ENCODE measurements at places on chromosomes 3 and 15.

- peak; percentile 39 for DNase-seq
Measured at GRCh38 chr3:156643729-156644389, 30.5 kb upstream of the TIPARP start.

GRCh38 chr3:33883538-33883950 is 85.1 kb downstream of the PDCD6IP start:
- DNase-seq = no peak

DNA sequence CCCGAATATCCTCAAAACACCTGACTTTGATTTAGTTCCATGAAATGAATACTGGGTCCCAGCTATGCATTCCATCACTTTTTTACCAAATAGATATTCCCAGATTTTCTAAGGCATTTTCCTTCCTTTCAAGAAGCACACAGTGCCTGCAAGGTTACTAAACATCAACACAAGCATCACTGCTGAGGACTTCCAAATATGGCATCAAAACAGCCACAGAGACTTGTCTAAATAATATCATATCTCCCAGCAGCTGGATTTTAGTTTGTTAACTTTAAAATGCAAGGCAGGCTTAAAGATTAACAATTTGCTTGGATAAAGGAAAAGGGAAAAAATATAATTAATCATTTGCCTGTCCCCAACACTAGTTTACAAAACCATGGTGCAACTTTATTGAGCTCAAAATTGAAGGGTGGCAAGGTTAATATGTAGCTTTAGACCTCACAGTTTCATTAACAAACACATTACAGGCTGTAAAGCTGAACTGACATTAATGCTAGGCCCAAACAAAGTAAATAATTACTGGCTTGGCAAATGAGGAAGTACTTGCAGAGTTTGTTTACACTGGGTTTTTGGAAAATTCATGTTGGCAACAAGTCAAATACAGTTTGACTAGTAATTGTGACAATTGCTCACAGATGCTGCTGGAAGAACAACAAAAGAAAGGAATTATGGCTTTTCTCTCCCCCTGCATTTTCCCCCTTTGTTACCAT is 401.7 kb upstream of the CDIN1 start:
- DNase-seq = no peak

DNA sequence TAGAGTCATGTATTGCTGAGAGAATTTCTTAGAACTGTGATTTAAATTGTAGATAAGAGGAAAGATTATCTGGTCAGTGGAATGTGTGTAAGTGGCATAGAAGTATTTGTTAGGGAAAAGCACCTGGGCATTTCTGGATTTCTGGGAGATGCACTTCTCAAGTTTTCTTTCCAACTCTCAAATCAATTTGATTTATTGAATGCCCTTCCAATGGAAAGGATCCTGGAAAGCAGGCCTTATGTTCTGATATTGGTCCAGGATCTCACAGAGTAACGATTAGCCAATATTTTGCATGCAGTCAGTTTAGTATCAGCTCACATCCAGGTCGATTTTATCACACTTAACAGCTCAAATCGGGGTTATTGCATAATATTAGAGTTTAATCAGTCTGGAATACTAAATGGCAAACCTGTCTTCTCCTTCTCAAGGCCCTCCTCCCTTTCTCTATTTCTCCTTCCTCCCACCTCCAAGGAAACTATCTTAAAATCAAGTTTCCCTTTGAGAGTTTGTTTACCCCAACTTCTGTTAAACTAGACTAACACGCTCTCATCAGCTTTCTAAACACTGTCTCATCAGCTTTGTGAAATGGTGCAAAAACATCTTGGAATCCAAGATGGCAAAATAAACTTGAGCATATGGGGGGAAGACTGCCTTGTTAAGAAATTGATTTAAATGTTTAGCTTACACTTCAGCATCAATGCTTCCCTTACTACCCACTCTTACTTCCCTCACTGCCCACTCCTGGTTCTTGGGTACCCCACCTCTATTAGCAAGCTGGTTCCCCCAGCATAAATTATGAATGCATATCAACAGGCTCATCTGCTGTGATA is 9.5 kb downstream of the SOX2 start:
- DNase-seq = no peak

GRCh38 chr15:77645602-77646001 is 12.9 kb upstream of the LINGO1 start:
- DNase-seq = no peak

DNA sequence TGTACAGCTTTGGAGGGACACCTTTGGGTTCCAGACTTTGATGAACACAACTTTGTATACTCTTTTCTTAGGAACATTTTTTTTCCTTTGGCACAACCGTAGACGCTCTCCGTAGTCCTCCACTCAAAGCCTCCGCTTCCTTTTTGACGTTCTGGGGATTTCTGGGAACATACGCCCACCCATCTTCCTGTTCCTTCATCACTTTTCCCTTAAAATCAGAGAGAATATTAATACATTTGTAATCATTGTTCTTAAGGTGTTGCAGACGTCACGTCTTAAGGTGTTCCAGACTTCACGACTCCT is 405 bp upstream of the SPG21 start:
- no peak for DNase-seq

DNA sequence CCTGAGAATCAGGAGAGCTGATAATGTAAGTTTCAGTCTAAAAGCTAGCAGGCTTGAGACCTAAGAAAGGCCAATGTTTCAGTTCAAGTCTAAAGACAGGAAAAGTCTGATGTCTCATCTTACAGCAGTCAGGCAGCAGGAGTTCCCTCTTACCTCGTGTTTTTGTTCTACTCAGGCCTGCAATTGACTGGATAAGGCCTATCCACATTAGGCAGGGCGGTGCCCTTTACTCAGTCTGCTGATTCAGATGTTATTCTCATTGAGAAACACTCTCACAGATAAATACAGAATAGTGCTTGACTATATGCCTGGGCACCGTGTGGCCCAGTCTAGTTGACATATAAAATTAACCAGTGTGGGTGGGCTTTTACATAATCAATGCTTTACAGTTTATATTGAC is 122.4 kb downstream of the NR1D2 start:
- DNase-seq = no peak

DNA sequence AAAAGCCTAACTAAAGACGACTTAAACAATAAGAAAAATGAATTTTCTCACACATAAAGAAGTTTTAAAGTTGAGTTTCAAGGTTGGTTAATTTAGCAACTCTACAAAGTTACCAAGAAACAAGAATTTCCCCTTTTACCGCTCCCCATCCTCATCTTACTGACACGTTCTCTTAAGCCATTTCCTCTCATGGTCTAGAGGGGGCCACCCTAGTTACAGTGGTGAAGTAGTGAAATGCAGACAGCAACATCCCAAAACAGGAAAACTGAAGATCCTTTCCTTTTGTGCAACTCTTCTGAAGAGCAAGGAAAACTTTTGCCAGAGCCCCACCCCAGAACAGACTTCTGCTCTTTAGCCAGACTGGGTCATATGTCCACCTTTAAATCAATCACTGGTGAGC is 17.3 kb upstream of the SOX14 start:
- DNase-seq = no peak

DNA sequence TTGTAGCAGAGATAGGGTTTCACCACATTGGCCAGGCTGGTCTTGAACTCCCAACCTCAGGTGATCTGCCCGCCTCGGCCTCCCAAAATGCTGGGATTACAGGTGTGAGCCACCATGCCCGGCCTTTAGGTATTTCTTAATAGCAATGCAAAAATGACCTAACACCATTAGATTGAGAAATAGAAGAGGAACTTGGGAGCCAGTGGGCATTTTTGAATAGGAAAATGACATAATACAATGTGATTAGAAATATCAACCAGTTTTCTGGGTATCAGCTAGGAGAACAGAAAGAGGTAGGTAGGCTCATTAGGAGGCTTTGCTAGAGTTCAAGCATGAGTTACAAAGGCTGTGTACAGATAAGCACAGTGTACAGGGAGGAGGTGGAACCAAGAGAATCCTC is 101.8 kb upstream of the TBC1D5 start:
- DNase-seq = no peak

DNA sequence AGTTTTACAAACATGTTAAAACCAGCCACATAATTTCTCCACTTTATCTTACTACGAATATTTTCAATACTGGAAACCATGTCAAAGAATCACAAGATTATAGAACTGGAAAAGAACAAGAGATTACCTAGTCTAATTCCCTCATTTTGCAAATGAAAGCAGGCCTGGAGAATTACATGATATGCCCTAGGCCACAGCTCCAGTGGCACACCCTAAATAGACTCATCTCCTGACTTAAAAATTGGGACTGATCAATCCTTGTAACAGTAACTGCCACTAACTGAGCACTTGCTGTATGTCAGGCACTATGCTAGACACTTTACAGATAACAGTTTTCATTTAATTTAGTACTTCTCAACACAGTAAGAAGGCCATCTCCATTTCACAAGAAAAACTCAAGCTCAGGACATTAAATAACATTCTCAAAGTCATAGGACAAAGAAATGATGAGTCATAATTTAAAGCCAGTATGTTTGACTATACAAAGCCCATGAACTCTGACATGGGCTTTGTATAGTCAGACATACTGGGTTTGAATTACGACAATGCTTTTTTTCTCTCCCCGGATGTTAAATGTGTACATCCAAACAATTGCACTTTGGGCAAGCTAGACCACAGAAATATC is 9.4 kb downstream of the IGSF11 start:
- no peak for DNase-seq

GRCh38 chr15:90451053-90451850 is 63.2 kb downstream of the IQGAP1 start:
- DNase-seq = no peak

DNA sequence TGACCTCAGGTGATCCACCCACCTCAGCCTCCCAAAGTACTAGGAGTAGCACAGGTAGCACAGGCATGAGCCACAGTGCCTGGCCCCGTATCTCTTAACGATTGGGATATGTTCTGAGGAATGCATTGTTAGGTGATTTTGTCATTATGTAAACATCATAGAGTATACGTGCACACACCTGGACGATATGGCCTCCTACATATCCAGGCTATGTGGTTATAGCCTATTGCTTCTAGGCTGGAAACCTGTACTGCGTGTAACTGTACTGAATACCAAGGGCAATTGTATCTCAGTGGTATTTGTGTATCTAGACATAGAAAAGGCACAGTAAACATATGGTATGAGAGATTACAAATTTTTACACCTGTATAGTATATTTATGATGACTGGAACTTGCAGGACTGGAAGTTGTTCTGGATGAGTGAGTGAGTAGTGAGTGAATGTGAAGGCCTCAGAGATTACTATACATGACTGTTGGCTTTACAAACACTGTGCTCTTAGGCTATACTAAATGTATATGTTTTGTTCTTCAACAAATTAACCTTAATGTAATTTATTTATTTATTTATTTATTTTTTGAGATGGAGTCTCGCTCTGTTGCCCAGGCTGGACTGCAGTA is 120.7 kb downstream of the MBNL1 start:
- no peak for DNase-seq

GRCh38 chr15:88833731-88834100 is 30.5 kb downstream of the ACAN start:
- DNase-seq = no peak

DNA sequence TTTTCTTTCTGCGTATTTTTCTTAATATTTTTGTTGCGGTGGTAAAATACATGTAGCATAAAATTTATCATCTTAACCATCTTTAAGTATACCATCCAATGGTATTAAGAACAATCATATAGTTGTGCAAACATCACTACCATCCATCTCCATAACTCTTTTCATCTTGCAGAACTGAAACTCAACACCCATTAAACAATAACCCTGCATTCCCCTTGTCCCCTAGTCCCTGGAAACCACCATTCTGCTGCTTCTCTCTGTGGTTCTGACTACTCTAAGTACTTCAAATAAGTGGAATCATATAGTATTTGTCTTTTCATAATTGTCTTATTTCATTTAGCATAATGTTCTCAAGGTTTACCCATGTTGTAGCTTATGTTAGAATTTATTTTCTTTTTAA is 67.3 kb upstream of the EOMES start:
- DNase-seq = no peak

- DNase-seq = peak; percentile 5
Measured at GRCh38 chr3:24496529-24497482, 2.2 kb upstream of the THRB start.

Data from stimulated activated CD4-positive, alpha-beta T cell treated with anti-CD3 and anti-CD28 coated beads, Interleukin-2, amount 100 ng/mL, for 24 hours (primary cell).